ENCODE measurements at places on chromosomes 2 and 18.

DNA sequence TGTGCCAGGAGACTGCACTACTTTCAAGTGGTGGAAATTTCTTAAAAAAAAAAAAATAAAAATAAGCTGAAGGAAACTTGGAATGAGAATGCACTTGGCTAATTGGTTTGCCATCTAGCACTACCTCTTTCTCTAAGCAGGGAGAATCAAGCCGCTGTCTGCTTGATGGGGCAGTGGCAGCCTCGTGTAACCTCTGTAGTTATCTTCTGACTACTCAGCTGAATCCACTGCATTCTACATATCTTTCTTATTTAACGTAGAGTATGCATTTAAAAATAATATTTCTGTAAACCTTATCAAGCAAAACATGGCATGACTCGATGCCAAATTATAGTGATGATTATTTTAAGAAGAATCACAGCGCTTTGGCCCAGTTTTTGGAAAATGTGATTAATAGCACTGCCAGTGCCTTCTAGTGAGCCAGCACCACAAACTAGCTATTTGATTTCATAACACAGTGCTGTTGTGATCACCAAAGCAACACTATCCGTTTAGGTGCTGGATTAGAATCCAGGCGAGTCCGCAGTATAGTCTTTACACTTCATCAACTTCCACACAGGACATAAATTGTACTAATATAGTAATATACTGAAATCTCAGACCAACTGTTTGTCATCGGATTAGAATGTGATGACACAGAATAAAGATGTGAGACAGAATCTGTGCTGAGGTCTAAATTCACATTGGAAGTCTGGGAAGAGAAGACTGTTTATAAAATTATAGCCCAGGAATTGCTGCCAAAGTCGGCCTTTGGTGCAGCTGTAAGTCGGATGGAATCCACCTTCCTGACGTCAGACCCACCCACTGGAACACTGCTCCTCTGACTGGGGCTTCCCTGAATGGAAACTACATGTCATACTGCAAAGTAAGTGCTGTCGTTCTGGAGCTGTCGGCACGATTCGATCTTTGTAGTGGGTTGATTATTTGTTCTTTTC, 136.5 kb upstream of the ETAA1 start:
- no peak for DNase-seq

GRCh38 chr2:23241121-23241520, 143.9 kb upstream of the KLHL29 start:
- DNase-seq: no peak

GRCh38 chr18:47979611-47980200, 49.2 kb upstream of the SMAD2 start:
- DNase-seq: no peak

GRCh38 chr2:198692907-198693510, 764.7 kb downstream of the SATB2 start:
- DNase-seq: no peak

DNA sequence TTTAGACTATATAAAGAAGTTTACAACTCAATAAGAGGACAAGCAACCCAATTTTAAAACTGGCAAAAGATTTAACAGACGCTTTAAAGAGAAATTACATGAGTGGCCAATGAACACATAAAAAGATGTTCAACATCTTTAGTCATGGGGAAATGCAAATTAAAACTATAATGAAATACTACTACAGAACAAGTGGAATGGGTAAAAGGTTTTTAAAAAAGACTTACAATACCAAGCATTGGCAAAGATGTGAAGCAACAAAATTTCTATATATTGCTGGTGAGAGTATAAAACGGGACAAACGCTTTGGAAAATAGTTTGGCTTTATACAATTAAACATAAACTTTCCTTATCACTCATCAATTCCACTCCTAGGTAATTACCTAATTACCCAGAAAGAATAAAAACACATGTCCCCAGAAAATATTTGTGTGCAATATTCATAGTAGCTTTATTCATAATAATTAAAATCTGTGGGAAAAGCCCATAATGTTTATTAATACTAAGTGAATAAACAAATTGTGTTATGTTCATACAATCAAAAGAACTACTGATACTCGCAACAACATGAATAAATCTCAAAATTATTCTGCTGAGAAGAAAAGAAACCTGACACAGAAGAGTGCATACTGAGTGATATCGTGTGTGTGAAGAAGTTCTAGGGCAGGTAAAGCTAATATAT, 76.7 kb upstream of the MYCN start:
- DNase-seq: no peak

DNA sequence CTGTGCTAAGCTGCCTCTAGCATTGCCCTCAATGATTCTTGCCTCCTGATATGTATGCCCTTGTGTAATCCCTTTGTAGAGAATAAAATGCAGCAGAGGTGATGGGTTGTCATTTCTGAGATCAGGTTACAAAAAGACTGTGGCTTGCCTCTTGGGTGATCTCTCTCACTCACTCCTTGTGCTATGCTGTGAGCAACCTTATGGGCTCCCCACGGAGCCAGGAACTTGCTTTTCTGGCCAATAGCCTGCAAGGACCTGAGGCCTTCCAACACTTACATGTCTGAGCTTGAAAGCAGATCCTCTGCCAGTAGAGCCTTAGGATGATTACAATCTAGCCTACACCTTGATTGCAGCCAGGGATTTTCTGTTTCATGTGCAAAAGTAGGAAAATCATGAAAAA, 123.1 kb upstream of the XIRP2 start:
- DNase-seq: no peak

- DNase-seq: no peak
These were observed 401.0 kb downstream of the IRS1 start for GRCh38 chr2:226398580-226398979.

GRCh38 chr2:81650048-81650971, 1345.8 kb upstream of the LRRTM1 start:
- no peak for DNase-seq

DNA sequence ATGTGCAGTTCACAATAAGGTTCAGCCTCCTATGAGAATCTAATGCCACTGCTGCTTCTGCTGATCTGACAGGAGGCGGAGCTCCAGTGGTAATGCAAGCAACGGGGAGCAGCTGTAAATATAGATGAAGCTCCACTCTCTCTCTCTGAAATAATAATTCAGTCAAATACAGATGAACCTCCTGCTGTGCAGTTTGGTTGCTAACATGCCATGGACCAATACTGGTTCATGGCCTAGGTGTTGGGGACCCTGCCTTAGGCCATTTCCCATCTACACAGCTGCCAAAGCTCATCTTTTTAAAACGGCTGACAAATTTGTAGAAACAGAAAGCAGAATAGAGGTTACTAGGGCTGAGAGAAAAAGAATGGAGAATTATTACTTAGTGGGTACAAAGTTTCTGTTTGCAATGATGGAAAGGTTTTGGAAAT, 10.7 kb upstream of the HNRNPA3 start:
- no peak for DNase-seq

DNA sequence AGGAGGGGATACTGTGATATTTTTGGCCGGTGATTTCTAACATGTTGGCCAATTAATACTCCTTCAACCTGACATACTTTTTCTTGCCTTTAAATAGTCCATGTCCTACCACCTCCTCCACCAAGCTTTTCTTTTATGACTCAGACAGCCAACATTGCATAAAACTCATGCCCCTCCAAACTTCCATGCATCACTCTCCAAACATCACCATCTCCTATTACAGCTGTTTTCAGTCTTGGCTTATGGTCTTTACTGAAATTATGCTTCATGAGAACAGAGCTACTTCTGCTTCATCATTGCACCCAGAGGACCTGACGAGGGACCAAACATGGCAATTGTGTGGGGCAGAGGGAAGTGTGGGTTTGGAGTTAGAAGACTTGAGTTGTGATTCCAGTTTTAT, 305.4 kb downstream of the LPIN1 start:
- no peak for DNase-seq

- no peak for DNase-seq
These were observed 293.9 kb upstream of the PARD3B start for GRCh38 chr2:204251158-204251997.

- DNase-seq: no peak
These were observed 26.4 kb upstream of the GPR55 start for GRCh38 chr2:230951396-230951795.

- DNase-seq: no peak
These were observed 20.4 kb upstream of the CCL20 start for GRCh38 chr2:227793148-227793712.

DNA sequence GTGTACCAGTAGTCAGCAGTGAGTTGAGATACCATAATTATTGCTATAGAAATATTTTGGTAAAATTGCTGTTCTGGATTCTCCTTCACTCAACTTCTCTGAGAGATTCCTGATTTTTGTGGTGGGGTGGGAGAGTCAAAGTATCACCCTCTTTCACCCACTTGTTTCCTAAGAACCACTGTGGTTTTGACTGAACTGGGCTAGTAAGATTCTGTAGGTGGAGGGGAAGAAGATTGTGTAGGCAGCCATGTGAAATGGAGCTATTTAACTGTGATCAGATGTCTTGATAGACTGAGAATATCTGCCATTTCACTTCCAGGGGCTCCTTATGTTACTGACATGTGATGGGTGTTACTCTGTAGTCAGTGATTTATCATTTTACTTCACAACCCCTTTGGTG, 45.3 kb downstream of the BIRC6 start:
- DNase-seq: no peak

GRCh38 chr18:45998244-45998643, 31.1 kb upstream of the EPG5 start:
- DNase-seq: no peak

- no peak for DNase-seq
These were observed 8.6 kb upstream of the ARMC9 start for GRCh38 chr2:231189571-231190495.

- DNase-seq: no peak
These were observed 83.8 kb upstream of the TLK1 start for GRCh38 chr2:171244466-171244969.

DNA sequence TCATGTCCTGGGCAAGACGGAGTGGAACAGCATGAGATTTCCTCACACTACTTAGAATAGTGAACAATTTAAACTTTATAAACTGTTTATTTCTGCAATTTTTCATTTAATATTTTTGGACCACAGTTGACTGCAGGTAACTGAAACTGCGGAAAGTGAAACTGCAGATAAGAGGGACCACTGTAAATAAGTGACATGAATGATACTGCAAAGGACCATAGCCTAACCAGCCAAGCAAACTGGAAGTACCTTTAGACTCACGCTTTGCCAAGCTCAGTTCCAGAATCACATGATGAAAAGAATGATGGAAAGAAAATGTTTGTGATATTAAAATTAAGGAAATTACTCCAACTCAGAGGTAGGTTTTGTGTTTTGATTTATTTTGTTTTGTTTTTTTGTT, 94.6 kb upstream of the ITGA4 start:
- DNase-seq: no peak

DNA sequence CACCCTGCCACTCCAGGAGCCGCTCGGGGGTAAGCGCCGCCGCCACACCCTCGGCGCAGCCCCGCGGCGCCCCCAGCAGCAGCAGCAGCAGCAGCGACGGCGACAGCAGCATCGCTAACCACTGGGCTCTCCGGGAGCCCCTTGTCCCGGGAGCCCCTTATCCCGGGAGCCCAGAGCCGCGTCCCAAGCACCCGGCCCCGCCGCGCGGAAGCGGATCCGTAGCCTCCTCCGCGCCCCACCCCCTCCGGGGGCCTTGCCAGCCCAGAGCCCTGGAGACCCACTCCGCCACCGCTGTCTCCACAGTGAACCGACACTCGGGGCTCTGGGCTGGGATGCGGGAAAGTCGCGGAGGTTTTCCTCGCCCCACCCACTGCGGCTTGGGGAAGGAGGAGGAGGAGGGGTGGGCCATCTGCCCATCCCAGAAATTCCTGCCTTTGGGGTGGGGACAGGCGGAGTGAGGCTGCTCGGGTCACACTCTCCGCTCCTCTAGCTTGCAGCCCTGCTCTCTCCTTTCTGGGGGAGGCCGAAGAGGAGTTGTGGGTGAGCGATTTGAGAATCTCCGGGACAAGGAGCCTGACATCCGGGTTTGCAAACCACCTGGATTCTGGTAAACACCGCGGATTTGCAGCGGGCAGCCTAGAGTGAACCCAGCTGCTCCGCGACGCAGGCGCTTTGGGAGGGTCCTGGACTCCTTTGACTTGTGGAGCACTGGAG, at the start of gene PLA2R1:
Gene PLA2R1, minus strand, starts transcription at position 324 of the 714 bp plus-strand sequence. Its CDS starts 212 bp downstream, at position 112.
- DNase-seq: no peak

DNA sequence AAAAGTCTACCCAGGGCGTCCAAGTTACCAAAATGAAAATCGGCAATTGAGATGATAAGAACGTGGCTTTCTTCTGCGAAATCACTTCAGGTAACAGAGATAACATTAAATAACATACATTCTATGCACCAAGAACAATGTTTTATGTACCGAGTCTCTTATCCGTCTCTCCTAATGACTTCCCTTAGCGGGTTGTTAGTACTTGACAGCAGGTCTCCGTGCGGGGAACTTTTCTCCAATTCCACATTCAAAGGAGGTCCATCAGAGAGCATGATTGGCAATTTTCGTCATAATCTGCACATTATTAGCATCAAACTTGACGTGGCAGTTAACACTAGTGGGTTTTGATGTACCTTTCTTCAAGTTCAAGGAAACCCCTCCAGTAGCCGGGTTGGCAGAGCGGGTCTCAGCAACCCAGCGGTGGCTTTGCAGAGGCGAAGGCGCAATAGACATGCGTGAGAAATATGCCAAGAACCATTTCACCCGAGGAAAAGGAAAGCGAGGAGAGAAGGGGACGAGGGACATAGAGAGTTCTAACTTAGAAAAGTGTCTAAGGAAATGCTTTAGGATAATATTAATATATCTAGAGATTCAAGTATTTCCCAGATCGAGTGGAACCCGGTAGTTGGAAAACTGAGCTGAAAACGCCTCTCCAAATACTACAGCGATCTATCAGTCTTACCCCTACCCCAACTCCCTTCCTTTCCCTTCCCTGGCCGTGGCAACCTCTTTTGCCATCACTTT, 5.0 kb downstream of the EVX2 start:
- no peak for DNase-seq

GRCh38 chr2:174750923-174751441, 13.3 kb downstream of the CHRNA1 start:
- no peak for DNase-seq

GRCh38 chr18:47420130-47420529, 168.7 kb upstream of the SKOR2 start:
- DNase-seq: no peak

DNA sequence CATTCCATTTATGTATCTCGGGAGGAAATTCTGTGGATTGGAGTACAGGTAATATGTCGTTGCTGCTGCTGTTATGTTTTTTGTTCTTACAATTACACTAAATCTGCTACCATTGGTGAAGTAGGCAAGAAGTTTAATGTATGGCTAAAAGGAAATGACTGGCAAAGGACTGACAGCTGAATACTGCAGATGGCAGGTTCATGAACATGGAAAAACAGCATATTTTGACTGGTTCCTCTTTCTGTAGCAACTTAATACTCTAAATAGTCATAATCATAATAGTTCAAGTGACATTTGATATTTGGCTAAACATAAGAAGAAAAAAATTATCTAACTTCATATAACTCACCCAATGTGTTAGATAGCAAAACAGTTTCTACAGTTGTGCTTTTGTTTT, 84.5 kb upstream of the PGAP1 start:
- no peak for DNase-seq

DNA sequence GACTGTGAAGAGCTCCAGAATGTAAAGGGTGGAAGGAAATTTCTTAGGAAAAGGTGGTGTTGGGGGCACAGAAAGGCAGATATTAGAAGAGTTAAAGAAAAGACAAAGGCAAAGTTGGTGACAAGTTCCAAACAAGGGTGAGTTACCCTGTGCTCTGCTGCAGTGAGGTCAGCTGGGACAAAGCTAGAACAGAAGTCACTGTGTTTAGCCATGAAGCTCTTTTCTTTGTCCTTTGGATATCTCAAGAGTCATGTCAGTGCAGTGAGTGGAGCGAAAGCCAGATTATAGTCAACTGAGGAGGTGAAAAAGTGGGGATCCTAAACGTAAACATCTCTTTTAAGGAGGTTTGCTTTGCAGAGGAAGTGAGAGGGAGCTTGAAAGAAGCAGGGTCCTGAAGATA, 187.8 kb upstream of the ALPP start:
- no peak for DNase-seq

All from left renal pelvis (tissue), 4 donors.